ENCODE measurements at places on chromosomes 1 and 21.

DNA sequence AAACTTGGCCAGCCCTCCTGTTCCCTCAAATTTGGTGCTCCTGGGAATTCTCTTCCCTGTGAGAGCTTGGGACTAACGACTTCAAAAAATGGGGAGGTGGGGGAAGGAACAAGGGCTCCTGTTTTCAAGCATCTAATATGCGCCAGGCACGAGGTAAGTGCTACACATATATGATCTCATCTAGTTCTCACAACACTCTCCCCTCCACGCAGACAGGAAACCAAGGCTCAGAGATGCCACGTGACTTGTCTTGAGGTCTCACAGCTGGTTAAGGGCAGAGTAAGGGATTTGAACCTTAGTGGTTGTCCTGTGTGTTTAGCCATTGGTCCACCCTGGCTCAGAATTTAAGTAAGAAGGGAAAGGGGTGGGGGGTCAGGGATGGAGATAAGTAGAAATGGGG, 125.9 kb downstream of the DMRTB1 start:
- DNase-seq = no peak

DNA sequence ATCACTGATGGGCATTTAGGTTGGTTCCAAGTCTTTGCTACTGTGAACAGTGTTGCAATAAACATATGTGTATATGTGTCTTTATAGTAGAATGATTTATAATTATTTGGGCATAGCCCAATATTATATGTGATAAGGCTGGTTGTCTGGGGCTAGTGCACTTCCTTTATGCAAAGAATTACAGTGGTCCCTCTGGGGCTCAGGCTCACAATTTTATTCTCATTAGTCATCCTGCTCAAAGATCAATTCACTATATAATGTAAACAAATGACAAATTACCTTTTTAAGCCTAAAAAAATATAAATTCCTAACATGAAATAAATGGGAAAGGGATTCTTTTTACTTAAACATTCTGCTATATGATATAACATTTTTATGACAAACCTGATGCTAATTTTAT, 5.0 kb downstream of the PLPPR4 start:
- DNase-seq = no peak

DNA sequence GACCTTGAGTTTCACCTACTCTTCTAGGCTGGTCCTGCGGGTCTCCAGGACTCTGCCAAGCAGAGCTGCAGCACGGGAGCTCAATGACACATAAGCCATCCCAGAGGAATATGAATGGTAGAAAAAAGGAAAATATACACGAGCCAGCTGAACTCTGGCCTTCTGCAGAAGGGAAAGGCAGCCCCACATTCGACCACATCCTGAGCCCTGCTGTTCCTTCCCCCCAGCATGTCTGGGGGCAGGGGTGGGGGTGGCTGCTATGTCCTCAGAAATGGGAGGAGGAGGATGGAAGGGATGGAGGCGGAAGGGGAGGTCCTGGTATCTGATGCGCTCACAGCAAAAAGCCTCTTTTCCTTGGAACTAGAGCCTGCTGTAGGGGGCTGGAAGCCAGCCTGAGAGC, 12.1 kb upstream of the KDF1 start:
- no peak for DNase-seq

GRCh38 chr21:25338415-25338814, 268.9 kb downstream of the MRPL39 start:
- no peak for DNase-seq

- DNase-seq = no peak
Measured at GRCh38 chr1:14822996-14823395, 224.5 kb downstream of the KAZN start.

- no peak for DNase-seq
Measured at GRCh38 chr21:23496729-23497128, 2110.6 kb downstream of the MRPL39 start.

DNA sequence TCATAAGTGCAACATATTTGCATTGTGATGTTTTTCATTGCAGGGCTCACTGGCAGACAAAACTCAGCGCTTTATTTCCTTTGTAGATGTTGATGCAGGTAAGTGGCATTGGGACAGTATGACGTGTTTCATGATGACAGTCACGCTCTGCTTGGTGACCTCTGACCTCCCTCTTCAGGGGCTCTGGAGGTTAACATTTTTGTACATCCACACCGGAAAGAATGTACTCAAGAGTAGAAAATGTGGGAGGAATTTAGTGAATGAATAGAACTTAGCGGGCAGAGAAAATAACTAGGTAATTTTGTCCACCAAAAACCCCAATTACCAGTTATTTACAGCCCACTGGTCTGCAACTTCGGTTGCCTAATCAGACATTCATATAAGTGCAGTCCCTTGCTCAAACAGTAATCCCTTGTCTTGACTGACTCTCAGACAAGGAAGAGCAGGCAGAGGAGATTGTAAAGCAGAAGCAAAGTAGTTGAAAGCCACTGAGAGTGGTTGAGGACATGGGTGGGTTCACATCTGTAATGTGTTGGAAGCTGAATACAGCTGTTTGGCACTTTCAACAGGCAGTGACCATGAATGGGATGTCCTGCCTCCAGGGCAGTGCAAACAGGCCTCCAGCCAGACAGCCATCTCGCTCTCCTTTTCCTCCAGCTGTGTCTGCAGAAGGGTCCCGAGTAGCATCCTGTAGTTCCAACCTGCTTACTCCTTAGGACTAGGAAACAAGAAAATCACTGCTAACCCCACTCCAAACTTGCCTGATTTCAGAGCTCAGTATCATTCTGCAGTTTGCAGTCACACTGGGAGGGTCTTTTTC, 188.9 kb downstream of the NRIP1 start:
- DNase-seq = no peak

DNA sequence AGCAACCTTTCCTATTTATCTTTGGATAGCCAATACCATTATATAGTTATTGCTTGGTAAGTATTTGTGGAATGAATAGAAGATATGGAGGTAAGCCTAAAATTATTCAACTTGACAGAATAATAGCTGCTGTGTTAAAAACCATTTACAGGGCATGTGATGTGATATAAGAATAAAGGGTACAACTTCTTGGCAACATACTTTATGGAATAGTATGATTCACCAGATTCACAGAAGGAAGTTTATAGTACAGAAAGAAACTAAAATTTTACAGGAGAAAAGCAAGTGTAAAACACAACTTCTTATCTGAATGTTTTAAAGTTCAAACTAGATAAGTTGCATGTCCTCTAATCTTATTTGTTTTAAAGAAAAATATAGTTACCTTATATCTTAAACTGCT, 186.4 kb upstream of the ZRANB2 start:
- no peak for DNase-seq

DNA sequence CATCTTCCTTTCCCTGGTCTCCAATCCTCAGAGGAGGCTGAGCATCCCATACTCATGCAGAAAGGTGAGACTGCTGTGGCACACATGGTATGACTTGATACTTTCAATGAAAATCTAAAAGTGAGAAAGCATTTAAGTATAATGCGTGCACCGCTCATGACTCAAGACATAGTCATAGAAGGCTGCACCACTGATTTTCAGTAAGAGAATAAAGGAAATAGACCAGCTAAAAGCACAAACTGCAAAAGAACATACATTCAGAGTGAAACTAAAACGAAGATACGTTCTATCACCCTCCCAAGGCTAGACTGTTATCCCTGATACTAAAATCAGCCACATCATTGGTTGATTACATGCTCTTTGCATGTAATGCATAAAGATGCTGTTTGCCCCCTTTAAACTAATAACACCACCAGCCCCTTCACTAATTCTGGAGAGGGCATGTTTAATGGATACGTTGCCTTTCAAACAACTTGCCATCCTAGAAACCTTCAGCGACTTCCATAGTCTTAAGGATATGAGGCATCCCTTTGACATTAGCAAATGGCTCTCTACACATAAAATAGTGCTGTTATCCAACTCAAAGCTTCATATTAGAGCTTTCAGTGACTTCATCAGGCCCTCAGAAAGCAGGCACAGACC, 2.1 kb downstream of the PLD5 start:
- no peak for DNase-seq

GRCh38 chr1:204188959-204189639, 7.2 kb downstream of the KISS1 start:
- no peak for DNase-seq

GRCh38 chr1:230516889-230517288, 90.8 kb upstream of the PGBD5 start:
- DNase-seq = no peak

GRCh38 chr21:34037009-34037795, 36.2 kb upstream of the MRPS6 start:
- no peak for DNase-seq
